ENCODE measurements at places on chromosomes 7 and 10.

- no peak for DNase-seq
These were observed 900 bp upstream of the MICALL2 start for GRCh38 chr7:1459920-1460820.

GRCh38 chr7:77258593-77258992 lies 59.0 kb upstream of the FGL2 start:
- no peak for DNase-seq

GRCh38 chr7:105731042-105731441 lies 145.4 kb downstream of the ATXN7L1 start:
- no peak for DNase-seq

DNA sequence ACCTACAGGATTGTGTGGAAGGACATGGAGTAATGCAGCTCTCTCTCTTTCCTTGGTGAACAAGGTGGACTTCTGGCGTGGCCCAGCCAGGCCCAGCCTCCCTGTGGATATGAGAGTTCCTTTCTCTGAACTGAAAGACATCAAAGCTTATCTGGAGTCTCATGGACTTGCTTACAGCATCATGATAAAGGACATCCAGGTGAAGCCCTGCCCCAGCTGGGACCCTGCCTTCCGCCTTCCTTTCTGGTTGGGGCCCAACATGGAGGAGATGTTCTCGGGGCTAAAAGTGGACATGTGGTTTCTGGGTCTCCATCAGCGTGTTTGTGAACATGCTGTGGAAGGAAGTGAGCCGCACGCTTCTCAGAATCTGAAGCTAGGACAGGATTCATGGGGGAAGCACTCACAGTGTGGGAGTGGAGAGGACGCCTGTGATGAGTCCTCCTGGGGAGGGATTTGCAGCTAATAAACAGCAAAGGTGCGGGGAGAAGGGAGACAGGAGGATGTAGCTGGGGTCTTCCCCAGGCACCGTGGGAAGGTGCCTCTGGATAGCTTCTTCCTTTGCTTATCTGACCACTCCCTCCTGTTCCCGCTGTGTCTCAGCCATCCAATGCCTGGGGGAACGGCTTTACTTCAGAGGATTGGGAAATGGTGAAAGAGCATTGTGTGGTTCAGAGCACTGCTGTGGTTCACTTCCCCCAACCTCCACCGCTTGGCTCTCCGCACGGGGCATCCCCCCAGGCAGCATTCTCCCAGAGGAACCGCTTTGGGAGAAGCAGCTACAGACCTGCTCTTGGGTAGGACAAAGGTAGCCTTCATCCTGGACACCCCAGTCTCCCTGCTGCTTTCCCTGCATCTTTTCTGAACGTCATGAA lies 5.5 kb downstream of the CPA5 start:
- no peak for DNase-seq

DNA sequence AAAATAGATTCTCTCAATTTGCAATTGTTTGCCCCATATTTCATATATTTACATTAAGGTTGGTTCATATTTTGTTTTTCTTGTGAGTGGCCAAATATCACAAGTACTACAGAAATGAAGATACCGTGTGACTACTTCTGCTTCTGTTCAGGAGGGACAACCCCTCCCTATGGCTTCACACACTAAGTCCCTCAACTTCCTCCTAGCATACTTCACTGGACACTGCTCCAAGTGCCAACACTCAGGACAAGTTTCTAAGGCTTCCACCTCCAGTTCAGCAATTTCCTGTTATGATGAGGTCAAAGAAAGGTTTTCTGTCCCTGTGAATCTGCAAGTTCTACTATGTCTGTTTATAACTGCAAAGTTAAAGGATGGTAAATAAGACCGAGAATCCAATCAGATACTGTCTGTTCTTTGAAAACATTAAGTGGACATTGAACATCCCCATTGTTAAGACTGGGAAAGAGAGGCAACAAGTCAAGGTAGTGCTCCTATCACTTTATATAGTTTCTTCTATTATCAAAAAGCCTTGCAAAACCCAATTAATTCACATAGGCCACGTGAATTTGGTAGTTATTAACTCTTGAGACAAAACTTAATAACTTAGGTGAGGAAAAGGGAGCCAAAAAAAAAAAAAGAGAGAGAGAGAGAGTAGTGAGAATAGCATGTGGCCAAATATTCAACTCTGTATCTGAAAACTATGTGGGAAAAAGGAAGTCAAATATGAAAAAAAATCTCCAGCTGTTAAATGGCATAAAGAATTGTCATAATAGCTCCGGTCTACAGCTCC lies 81.3 kb upstream of the DKK1 start:
- no peak for DNase-seq

Measured in K562 (cell line).